Fibroblast of pulmonary artery (primary cell): ENCODE measurements at places on chromosomes 2 and 18.

GRCh38 chr18:26421503-26421902 lies 126.8 kb downstream of the KCTD1 start:
- no peak for DNase-seq

DNA sequence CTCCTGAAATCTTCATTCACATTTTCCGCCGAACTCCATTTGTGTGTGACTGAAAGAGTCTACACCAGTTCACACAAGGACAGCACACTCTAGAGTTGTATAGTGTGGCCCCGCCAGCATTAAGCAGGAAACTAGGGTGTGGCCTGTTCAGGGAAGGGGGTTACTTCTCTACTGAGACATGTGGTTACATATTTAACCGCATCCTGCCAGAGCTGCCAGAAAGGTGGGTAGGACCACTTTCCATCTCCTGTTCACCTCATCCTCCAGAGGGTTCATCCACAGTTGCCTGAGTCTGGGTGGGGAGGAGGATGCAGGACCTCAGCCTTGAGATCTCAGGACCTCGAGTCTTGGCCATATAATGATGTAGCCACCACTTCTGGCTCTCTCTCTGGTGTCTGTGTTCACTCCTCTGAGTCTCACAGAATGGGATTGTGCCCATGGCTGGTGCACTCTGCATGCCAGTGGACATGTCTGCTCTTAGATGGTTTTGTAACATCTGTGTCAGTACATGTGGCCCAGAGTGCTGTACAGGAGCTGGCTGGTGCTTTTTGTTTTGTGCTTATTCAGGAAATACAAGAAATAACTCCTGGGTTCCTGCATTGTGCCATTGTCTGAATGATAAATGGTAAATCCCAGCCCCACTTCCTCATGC lies 7.7 kb upstream of the SP140L start:
- no peak for DNase-seq

GRCh38 chr2:102768892-102769291 lies 7.1 kb downstream of the TMEM182 start:
- no peak for DNase-seq

DNA sequence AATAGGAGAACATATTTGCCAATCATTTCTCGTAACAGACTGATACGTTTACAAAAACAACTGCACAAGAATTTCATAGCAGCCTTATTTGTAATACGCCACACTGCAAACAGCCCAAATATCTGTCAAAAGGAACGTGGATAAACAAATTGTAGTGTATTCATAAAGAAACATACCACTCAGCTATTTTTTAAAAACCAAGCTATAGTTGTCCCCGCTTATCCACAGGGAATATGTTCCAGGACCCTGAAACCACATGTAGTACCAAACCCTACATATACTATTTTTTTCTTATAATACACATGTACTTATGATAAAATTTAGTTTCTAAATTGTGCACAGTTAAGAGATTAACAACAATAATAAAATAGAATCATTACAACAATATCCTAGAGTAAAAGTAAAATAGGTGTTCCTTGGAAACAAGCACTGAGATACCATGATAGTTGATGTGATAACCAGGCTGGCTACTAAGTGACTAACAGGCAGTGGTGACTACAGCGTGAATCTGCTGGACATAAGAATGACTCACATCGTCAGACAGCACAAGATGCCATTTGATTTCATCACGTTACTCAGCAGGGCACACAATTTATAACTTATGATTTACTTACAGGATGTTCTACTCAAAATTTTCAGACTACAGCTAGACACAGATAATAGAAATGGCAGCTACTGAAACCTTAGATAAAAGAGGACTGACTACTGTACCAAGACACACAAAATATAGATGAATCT lies 367.4 kb downstream of the NCKAP5 start:
- DNase-seq = peak; percentile 82

DNA sequence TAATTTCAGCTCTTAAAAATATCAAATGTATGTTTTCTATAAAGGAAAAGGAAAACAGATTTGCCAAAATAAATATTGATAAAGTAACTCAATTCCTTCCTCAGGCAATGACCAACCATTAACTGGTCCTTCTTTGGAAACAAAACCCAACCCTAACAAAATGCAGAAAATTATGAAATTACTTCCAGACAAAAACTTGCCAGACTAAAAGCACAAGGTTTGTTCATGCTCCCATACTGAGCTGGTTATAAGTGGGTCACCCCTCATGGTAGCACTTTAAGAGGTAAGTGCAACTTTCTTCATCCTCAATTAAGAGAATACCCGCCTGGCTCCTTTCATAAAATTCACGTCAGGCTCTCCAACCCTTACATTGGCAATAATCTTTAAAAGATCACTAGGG lies 31.1 kb upstream of the TTC32 start:
- DNase-seq = no peak

DNA sequence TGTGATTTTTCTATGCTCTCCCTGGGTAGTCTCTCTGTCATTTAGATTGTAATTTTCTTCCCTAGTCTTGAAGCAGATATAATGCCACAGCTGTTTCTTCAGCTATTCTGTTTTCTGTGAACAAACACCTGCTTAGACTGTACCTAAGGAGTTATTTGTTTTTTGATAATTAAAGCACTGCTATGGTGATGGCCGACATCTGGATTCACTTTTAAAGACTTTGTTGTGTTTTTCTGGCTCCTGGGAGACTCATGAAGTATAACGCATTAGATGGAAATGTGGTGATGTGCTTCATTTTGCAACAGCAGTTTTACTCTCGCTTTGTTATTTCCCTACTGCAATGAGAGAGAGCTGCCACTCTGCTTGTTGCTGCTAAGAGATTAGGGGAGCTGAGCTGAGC lies 15.7 kb upstream of the C2orf69 start:
- no peak for DNase-seq

GRCh38 chr2:120473522-120474271 lies 127.8 kb downstream of the INHBB start:
- DNase-seq = no peak

DNA sequence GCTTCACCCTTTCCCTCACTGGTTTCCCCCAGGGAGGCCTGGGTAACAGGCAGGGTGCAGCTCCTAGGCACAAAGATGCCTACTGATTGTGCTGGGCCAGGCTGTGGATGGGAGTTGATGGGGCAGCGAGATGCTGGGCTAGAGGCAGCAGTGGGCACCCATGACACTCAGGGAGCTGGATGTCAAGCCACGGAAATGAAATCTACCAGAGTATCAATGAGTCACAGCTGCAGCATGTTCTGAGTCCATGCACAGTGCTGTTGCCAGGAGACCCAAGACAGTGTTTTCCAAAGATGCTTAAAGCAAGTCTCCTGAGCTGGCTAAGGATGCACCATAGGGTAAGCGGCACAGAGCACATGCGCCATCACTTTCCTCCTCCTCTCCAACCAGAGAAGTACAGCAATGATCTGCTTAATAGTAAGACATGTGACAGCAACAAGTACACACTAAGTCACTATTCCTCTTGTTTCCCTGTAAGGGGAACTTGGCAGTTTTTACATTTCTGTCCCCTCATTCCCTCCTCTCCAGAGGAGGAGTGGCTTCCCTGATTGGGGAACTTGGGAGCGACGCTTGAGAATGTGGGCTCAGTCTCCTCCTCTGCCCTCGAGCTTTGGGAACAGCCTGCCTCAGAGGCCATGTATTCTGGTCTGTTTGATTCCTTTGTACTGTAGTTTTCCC lies 57.2 kb downstream of the CDC42EP3 start:
- peak; percentile 87 for DNase-seq

DNA sequence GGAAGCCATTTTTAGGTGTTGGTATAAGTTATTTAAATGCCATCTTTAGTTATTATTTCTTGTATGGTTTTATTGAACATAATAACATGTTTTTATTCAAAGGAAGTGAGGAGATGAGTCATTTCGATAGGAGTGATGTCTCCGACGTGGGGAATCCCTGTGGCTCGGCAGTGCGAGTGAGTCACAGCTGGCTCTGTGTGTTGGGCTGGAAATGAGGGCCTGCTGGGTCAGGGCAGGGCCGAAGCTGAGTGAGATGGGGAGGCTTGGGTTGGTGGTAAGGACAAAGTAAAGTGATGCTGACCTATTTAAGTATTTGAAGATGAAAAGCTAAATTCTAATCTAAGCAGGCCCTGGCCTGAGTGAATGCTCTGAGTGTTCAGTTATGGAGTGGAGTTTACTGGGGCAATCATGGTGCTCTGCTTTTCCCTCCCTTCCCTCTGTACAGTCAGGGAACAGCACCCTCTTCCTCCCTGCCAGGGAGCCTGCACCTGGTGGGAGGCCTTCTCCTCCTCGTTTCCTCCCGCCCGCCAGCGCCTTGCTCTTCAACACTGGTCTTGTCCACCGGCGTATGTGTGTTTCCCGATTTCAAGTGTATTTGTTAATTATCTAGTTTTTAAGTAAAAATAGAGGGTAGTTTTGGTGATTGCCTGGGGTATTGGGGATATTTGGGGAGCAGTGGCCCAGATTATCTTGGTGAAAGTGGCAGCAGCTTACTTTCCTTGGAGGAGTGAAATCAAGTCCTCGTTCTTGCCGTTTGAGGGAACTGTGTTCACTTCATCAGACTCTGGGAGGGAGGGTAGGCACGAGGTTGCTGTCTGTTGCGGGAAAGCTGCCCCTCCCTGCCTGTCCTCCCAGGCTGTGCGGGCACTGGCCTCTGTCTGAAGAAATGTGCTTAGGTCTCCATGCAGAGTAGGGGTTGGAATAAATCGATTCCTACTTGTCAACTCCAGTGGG lies 157.0 kb downstream of the LDLRAD4 start:
- peak; percentile 87 for DNase-seq

DNA sequence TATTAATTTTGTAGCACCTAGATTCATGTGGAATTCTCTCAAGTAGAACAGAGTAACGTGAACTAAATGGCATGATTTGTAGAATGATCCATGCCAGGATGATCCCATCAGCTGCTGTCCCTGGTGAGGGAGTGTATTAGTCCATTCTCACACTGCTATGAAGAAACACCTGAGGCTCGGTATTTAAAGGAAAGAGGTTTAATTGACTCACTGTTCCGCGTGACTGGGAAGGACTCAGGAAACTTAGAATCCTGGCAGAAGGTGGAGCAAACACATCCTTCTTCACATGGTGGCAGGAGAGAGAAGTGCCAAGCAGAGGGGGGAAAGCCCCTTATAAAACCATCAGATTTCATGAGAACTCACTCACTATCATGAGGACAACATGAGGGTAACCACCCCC lies 312.6 kb downstream of the PTPRM start:
- DNase-seq = no peak

- no peak for DNase-seq
Measured at GRCh38 chr2:168926621-168927386, 25.7 kb downstream of the G6PC2 start.

DNA sequence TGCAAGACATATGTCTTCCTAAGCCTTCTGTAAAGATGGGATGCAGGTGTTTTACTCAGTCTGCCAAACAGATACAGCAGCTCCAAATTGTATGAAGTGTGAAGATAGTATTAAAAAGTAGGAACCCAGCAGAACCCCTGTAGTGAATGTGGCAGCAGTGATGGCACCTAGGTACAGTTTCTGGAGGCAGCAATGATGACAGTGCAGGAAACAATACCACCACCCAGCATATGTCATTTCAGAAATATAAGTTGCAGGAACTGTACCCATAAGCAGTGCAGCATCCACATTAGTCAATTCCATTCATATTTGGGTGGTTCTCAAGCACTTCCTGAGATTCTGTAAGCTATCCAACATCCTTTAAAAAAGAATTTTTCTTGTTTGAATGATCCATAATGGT lies 46.7 kb upstream of the ATP5MC3 start:
- no peak for DNase-seq

- DNase-seq = no peak
Measured at GRCh38 chr2:39068299-39069135, 52.3 kb downstream of the SOS1 start.

GRCh38 chr18:36406805-36407204 lies 109.3 kb downstream of the FHOD3 start:
- DNase-seq = no peak

- no peak for DNase-seq
Measured at GRCh38 chr2:127360242-127360641, 27.5 kb downstream of the MAP3K2 start.

DNA sequence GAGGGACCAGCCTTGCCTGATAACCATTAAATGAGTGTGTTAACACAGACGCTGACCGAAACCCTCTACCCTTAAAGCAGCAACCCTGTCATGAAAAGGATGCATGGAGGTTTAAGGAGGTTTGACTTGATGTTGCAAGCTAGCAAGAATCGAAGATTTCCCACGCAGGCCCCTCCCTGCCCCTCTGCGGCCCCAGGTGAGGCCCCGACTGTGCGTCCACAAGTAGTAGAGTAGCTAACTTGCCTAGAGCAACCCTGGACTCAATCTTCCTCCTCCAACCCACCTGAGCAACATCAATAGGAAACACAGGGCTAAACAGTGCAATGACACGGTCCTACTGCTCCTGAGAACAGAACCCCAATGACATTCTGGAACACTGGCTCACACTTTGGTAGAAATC lies 150.1 kb downstream of the COL4A4 start:
- no peak for DNase-seq

- DNase-seq = no peak
Measured at GRCh38 chr18:54973046-54973445, 13.8 kb upstream of the CCDC68 start.

DNA sequence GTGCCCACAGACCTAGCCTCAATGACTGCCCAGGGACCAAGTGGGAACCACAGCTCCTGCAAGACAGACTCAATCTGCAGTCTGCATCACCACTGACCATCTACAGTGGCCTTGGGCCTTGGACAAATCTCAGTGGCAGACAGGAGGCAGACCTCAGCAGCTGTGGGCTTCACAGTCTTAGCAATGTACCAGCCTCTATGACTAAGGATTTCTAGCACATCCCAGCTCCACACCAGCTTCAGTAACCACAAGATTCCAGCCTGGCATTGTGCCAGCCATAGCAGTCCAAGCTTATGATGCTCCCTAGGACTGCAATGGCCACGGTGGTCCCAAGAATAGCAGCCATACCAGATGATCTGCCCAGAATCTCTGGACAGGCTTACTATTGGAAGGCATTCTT lies 19.6 kb upstream of the WDR75 start:
- DNase-seq = peak; percentile 84

DNA sequence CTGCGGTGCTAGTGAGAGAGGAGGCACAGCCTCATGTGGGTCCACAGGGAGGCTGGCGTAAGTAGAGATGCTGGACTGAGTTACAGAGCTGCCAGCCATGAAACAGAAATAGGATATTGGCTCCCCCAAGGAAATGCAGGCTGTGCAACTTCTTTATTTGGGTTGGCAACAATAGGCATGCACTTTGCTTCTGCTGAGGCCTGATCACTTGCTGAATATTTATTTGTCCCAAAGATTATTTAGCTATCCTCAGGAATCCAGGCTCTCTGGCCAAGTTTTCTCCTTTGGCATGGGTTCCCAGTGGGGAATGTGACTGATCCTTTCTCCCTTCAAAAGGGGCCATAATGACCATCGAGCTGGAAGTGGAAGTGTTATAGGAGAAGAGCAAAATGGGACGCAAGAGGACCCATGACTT lies 60.0 kb downstream of the MAPK4 start:
- no peak for DNase-seq

GRCh38 chr18:48620071-48620470 lies 81.2 kb downstream of the CTIF start:
- no peak for DNase-seq
